ENCODE measurements at places on chromosomes 2 and 18. TPM values are rescaled to one million over a fixed set of nuclear protein-coding genes. Genes with fewer than 3 reads are reported as not detected.

DNA sequence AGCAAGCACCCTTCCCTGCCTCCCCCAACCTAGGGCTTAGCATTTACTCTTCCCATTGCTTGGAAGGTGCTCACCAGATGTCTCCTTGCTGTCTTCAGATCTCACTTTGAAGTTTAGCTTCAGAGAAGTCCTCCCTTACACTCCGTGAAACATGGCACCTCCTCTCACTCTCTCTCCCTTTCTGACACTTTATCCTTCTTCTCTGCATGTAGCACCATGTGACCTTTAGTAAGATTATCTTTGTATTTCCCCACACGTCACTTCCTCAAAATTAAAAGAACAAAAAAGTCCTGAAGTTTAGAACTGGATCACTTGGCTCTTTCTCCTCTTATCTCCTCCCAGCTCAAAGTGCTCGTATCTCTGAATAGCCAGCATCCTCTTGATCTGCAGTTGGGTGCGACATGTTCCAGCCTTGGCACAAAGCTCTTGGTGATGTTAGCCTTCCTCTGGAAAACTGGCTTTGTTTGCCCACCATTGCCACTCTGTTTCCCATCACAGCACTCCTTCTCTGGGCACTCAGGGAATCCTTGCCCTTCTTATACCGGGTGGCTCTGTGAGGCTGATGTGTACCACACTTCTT is 40.6 kb upstream of the EPAS1 start:
- DNase-seq, result no peak

- DNase-seq, result peak; percentile 71
Measured at GRCh38 chr2:152718909-152719645, 657 bp downstream of the ARL6IP6 start.

KRTCAP3 gene
- polyA plus RNA-seq, result 55.5 TPM

GRCh38 chr2:11719230-11719977 is 27.0 kb upstream of the LPIN1 start:
- no peak for DNase-seq

GRCh38 chr18:11096411-11096810 is 53.0 kb downstream of the PIEZO2 start:
- DNase-seq, result no peak

GRCh38 chr2:11498543-11499034 is 32.6 kb upstream of the E2F6 start:
- no peak for DNase-seq

DNA sequence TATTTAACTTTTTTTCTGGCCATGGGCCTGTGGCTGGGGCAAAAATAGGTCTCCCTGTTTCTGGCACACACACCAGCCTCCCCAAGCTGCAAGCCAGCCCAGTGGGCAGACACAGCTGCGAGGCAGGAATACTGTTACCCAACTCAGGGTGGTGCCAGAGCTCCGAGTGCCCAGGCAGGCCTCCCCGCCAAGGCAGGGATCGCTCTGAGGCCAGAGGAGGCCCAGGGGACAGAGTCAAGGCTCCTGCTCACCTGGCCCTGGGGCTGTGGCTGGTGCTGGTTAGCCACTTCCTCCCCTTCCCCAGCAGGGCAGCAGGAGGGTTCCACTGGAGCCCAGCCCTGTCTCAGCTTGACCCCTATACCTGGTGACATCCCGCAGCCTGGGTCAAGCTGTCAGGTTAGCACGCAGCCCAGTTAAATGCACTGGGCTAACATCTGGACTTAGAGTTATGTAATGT is 67.1 kb upstream of the EPAS1 start:
- DNase-seq, result no peak

GRCh38 chr2:204608237-204608939 is 63.1 kb downstream of the PARD3B start:
- peak; percentile 29 for DNase-seq

PRSS56 gene
- not detected for polyA plus RNA-seq

DNA sequence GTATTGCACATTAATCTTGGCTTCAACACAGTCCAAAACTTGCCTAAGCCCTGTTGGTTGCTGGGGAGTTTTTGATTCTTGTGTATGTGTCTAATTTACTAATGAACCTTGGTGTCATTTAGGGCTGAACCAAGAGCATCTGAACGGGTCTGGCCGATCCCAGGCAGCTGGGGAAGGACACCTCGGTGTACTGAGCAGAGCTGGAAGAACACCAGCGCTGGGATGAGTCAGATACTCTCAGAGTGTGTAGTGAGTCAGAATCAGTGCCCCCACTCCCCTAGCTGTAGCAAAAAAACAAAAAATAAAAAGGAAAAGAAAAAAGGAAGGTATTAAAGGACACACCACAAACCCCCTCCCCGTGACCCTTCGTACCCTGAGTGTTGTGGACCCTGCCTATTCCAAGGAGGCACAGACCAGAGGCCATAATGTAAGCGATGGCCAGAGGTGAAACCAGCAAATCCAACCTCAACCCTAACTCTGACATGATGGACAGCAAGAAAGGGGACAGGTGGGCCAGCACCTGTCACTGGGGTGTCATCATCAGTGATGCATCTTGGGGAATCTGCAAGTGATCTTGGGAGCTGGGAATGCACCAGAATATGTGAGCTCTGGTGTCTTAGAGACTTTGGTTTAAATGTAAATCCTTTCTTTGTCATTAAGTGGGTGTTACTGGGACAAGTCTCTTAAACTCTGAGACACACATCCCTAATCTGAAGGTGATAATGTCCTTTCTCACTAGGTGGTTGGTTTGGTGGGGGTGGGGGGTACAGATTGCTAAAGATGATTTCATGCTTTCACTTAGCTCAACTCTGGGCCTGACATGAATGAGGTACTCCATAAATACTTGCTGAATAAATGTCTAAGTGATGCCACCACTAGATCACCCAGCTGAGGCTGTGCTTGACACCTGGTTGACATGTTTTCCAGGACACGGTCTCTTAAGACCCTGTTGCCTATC is 34.2 kb upstream of the NCOA1 start:
- no peak for DNase-seq

GRCh38 chr2:219049282-219049681 is 8.0 kb upstream of the CFAP65 start:
- peak; percentile 81 for DNase-seq

DNA sequence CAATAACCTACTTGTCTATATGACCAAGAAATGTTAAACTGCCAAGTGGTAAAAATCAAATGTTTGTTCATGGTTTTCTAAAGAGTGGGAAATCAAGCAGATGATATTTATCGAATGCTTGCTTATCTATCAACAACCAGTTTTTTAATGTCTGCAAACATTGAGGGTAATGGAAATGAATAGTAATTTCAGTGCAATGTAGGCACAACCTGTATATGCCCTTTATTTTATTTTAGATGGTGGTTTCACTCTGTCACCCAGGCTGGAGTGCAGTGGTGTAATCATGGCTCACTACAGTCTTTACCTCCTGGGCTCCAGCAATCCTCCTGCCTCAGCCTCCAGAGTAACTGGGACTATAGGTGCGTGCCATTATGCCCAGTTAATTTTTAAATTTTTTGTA is 46.0 kb upstream of the CD28 start:
- DNase-seq, result no peak

C2orf15 gene
- 7.5 TPM for polyA plus RNA-seq

RAMP1 gene
- 76.1 TPM for polyA plus RNA-seq

DNA sequence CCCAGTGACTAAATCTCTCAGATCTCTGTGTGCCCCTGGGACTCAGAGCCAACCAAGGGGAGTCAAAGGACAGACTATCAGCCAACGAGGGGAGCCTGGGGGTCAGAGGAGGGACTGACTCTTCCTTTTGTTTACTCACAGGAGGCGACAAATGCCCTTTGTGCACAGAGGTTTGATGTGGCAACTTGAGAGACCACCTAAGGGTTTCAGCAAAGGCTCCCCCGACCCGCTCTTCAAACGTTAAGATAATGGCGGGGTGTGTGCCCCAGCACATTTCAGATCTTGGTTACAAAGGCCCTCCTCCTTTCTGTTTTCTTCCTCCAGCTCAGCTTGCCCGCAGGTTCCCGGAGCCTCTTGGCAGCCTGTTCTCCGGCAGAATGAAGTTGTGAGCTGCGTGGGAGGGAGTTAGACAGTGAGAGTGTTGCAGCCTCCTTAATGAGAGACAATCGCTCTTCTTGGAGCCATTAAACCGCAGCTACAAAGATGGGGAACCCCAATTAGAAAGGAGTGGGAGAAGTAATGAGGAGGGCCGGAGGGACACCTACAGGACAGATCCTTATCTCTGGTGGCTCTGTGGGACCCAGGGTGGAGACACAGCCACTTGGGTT is 76.2 kb downstream of the KIAA2012 start:
- no peak for DNase-seq

DNA sequence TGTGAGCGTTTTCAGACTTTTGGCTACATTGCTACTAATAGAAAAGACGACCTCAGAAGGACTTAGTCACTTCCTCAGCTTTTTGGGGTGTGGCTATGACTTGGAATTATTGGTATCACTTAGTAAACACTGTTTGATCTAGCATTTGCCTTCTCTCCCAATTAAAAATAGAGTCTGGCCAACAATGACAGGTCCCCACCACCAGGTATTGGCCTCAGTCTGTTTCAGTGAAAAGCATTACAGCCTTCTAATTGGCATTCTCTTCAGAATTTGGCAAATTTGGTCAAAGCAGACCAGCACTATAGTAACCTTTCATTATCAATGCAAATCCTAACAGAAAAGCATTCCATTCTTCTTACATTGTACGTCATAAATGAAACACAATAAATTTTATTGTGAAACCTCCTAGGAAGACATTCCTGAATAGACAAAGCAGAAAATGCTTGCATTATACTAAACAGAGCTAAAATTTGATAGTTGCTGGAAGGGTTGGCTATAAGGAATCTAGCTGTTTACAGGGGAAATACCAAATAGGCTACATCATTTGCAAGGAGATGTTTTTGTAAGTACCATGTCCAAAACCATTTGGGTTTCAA is 613.9 kb downstream of the IRS1 start:
- peak; percentile 30 for DNase-seq

RAX gene
- not detected for polyA plus RNA-seq

DNA sequence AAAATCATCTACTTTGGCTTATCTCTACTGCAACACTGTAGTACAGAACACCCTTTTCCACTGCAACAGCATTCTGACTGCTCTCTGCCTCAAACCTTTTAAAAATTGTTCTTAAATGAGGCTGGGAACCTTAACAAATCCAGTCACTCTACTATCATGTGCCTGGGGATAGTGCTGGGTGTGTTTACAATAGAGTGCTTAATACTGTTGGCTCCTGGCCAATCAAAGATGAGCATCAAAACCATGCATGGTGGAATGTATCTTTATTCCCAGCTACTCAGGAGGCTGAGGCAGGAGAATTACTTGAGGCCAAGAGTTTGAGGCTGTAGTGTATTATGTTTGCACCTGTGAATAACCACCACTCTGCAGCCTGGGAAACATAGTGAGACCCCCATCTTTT is 7.4 kb downstream of the ANKAR start:
- DNase-seq, result no peak

DNA sequence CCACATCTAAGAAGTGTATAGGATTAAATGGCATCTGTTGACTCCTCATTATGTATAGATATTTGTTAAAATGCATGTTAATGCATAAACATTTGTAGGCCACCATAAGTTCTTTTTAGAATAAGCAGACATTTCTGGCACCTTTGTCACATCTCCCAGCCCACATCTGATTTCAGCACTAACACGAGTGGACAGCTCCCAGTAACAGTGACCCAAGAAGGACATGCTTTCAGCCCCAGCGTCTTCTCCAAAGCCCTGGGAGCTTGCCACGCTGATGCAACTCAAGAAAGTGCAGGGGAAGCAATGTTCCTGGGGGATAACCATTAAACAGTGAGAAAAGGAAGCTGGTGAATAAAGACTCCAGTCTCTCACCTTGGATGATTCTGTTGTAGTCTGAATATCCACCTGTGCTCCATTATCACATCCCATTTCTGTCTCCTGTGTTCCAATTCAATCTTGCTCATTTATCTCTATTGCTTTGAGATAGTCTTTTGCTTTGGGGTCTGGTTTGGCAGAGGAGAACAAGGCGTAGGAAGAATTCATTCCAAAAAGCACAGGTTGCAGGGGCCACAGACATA is 182.6 kb upstream of the THSD7B start:
- no peak for DNase-seq

ALPG gene
- polyA plus RNA-seq, result not detected

HJURP gene
- 10.6 TPM for polyA plus RNA-seq

VIL1 gene
- 498 TPM for polyA plus RNA-seq

- DNase-seq, result peak; percentile 32
Measured at GRCh38 chr18:28147674-28148171, 29.2 kb downstream of the CDH2 start.

GRCh38 chr2:130336877-130337734 is 5.6 kb upstream of the IMP4 start:
- DNase-seq, result peak; percentile 91

LHCGR gene
- polyA plus RNA-seq, result 0.03 TPM

DNA sequence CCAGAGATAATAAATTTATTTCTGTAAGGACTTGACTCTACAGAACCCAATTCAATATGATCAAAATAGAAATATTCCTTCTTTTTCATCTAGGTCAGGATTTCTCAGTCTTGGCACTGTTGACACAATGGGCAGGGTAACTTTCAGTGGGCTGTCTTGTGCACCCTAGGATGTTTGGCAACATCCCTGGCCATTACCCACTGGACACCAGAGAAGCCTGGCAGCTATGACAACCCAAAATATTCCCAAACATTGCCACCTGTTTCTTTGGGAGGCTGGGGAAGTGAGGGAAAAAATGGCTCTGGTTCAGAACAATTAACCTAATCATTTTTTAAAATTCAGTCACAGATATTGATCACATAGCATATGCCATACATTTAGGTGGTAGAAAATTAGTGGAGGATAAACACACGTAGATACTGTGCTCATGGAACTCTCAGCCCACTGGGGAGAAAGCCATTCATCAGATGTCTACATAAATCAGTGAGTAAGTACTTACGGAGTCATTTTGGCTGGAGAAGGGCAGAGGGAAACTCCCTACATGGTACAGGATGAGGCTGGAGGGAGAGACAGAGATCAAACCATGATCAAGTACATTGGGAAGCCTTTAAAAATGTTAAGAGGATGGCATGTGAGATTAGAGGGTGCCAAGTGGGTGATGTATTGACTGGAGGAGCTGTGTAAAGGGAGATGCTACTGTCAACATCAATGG is 718 bp upstream of the TNP1 start:
- DNase-seq, result no peak

- no peak for DNase-seq
Measured at GRCh38 chr18:68436485-68436884, 278.4 kb downstream of the TMX3 start.

DNA sequence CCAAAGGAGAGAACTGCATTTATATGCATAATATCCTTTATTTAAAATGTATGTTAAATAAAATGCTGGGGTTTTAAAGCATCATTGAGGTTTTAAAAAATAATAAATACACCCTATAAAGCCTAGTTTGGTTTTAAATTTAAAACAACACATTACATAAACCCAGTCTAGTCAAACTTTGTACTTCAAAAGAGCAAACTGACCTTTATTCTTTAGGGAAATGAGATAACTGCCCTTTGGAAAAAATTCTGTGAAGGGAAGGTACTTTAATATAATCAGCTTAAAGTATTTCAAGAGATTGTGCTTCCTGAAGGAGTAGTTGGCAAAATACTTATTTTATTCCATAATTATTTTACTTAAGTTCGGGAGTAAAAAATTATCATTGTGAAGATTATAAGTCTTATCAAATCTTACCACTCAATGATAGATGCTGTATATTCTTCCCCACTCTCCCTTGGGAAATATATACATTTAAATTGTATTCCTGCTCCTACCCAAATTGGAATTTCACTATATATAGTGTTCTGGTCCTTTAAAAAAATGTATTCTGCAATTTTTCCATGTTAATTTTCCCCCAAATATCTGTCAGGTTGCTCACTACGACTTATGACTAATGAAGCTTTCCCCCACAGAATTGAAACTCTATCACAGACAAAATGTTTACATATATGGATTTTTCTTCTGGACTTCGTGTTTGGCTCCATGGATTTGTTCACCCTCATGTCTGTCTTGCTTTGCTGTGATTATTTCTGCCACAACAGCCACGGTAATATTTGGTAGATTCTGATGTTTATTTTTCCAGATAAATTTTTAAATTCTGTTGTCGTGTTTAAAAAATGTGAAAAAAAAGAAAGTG is 42.1 kb downstream of the ZC3H6 start:
- DNase-seq, result no peak

All from large intestine (tissue), 12 donors.